Colonic mucosa (tissue), 4 donors: ENCODE measurements at places on chromosomes 7 and 10. TPM values are rescaled to one million over a fixed set of nuclear protein-coding genes. Genes with fewer than 3 reads are reported as not detected.
A peak's percentile ranks its signal among the peaks of the same experiment; 100 is the strongest.

The AGR3 gene
- total RNA-seq: 197 TPM

The GIMAP6 gene
- 7.1 TPM for total RNA-seq

The ANKRD61 gene
- not detected for total RNA-seq

The TLX1 gene
- 0.21 TPM for total RNA-seq

The HKDC1 gene
- 14.7 TPM for total RNA-seq

The FLNC gene
- total RNA-seq: 4.5 TPM

The CNPY1 gene
- not detected for total RNA-seq

GRCh38 chr10:105258036-105258673 lies 617.1 kb downstream of the SORCS3 start:
- H3K4me1 ChIP-seq: no peaks in the 10 kb centered on the region
- no peak for DNase-seq
- no peaks in the 10 kb centered on the region for H3K36me3 ChIP-seq
- no peak overlapping the region for H3K27ac ChIP-seq

GRCh38 chr10:12606461-12606860 lies 257.1 kb downstream of the CAMK1D start:
- H3K27ac ChIP-seq: peak overlapping the region; percentile 68
- peaks cover 16% of the 10 kb centered on the region for H3K4me1 ChIP-seq
- DNase-seq: peak; percentile 72
- no peaks in the 10 kb centered on the region for H3K36me3 ChIP-seq
- H3K27me3 ChIP-seq: no peaks in the 10 kb centered on the region

DNA sequence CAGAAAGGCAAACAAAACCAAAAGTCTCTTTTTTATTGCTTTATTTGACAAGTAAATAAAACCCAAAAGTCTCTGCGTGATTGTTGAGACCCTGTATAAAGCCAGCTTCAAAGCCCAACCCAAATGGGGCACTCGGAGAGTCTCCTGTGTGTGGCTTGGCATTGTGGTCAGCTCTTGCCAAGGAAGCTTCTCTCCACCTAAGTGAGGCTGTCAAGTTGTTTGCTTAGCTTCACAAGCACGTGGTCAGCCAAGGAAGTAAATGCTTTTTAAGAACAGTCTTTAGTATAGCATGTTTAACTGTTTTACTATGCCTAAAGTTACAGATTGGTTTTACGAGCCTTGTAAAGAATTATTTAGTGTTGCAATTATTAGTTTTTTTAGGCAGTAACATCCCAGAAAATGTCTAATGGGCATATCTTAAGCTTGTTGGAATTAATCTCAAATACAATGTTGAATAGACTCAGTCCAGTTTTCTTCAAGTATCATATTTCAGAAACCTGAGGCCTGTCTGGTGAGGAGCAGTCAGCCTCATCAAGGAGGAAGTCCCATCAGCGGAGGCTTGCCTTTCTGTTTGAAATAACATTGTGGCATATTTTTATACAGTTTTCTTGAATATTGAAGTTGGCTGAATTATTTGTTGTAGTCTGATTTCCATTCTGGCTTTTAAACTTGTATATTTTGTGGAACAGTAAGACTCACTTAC lies 144.3 kb downstream of the ANKRD30A start:
- no peaks in the 10 kb centered on the region for H3K36me3 ChIP-seq
- no peak overlapping the region for H3K27ac ChIP-seq
- no peak for DNase-seq
- H3K27me3 ChIP-seq: no peaks in the 10 kb centered on the region
- H3K4me3 ChIP-seq: no peak overlapping the region

DNA sequence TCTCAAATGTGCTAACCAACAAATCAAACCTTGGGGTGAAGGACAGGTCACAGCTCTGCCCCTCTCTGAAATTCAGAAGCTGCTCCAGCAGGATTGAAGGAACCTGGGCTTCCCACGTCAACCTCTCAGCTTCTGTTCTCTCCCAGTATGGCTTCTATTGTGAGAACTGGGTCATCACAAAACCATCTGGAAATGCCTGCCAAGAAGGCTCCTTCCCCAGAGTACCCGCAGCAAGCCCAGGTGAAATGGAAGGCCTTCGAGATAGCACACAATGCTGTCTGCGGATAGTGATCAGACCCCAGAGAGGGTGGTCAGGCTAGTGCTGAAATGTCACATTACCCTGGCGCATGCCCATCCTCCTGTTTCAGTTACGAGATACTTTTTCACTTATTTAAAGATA lies 16.4 kb upstream of the PROSER2 start:
- H3K27ac ChIP-seq: no peak overlapping the region
- no peaks in the 10 kb centered on the region for H3K36me3 ChIP-seq
- H3K27me3 ChIP-seq: no peaks in the 10 kb centered on the region
- H3K4me3 ChIP-seq: no peak overlapping the region
- DNase-seq: no peak

GRCh38 chr10:86056672-86057071 lies 309.9 kb downstream of the GRID1 start:
- no peaks in the 10 kb centered on the region for H3K36me3 ChIP-seq
- no peak overlapping the region for H3K4me3 ChIP-seq
- no peaks in the 10 kb centered on the region for H3K27me3 ChIP-seq
- H3K27ac ChIP-seq: no peak overlapping the region
- no peaks in the 10 kb centered on the region for H3K4me1 ChIP-seq

GRCh38 chr7:158402471-158402870 lies 185.2 kb downstream of the PTPRN2 start:
- H3K36me3 ChIP-seq: no peaks in the 10 kb centered on the region
- no peaks in the 10 kb centered on the region for H3K27me3 ChIP-seq
- no peaks in the 10 kb centered on the region for H3K4me1 ChIP-seq

- DNase-seq: no peak
- H3K27ac ChIP-seq: no peak overlapping the region
- no peaks in the 10 kb centered on the region for H3K36me3 ChIP-seq
- no peaks in the 10 kb centered on the region for H3K4me1 ChIP-seq
- no peak overlapping the region for H3K4me3 ChIP-seq
Observed at GRCh38 chr7:19747740-19748339, 25.6 kb downstream of the TMEM196 start.

- no peak for DNase-seq
- no peaks in the 10 kb centered on the region for H3K4me1 ChIP-seq
- H3K36me3 ChIP-seq: no peaks in the 10 kb centered on the region
- no peaks in the 10 kb centered on the region for H3K27me3 ChIP-seq
- H3K4me3 ChIP-seq: no peak overlapping the region
Observed at GRCh38 chr7:142899661-142900060, 14.1 kb upstream of the TRPV6 start.

- DNase-seq: no peak
- H3K36me3 ChIP-seq: no peaks in the 10 kb centered on the region
- no peaks in the 10 kb centered on the region for H3K4me1 ChIP-seq
- no peak overlapping the region for H3K4me3 ChIP-seq
Observed at GRCh38 chr7:157637216-157637949, 300.6 kb downstream of the DNAJB6 start.

DNA sequence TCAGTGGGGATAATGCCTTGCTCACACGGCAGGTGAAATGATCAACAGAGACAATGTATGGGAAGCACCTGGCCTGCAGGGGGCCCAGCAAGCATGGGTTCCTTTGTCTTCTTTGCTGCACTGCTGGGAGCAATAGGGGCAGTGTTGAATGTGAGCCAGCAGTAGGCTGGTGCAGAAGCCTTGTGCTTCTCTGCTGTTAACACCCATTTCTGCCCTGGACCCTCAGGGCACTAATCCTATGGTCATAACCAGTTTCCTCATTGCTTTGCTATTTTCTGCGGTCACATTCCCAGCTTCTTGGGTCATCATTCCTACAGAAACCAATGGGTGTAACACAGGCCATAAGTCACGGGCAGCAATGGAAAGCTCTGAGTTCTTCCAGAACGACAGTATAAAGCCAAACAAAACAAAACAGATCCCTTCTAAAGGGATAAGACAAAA lies 10.9 kb upstream of the LGI1 start:
- no peaks in the 10 kb centered on the region for H3K36me3 ChIP-seq
- no peak overlapping the region for H3K4me3 ChIP-seq
- DNase-seq: peak; percentile 36
- no peaks in the 10 kb centered on the region for H3K4me1 ChIP-seq
- H3K27ac ChIP-seq: peak overlapping the region; percentile 9

DNA sequence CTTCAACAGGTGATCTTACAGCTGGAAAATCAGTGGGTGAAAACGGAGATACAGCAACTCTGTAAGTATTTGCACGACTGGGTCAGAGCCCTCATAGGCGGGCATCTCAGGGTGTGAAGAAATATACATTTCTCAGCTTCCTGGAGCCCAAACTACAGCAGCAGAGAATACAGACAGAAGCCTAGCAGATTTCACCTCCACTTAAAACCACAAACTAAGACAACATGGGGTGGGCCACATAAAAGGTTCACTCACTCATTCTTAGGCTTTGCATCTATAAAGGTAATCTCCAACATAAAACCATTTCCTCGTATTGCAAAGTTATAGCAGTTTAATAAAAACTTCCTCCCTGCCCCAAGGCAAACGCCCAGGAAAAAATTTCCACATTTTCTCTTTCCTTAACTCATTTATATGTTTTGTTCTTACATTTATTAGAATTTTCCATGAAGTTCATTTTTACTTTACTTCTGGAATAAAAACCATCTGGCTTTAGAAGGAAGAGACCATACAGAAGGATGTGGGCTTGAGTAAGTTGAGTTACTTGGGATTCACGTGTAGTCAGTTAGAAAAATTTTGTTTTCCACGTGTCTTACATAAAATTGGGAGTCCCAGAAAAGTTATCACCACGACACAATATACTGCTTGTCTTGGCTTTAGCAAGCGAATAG lies 327.1 kb downstream of the FRMD4A start:
- no peaks in the 10 kb centered on the region for H3K4me1 ChIP-seq
- no peak overlapping the region for H3K4me3 ChIP-seq
- H3K27ac ChIP-seq: no peak overlapping the region
- no peaks in the 10 kb centered on the region for H3K27me3 ChIP-seq
- H3K36me3 ChIP-seq: no peaks in the 10 kb centered on the region
